ENCODE measurements at places on chromosomes 3 and 15.

DNA sequence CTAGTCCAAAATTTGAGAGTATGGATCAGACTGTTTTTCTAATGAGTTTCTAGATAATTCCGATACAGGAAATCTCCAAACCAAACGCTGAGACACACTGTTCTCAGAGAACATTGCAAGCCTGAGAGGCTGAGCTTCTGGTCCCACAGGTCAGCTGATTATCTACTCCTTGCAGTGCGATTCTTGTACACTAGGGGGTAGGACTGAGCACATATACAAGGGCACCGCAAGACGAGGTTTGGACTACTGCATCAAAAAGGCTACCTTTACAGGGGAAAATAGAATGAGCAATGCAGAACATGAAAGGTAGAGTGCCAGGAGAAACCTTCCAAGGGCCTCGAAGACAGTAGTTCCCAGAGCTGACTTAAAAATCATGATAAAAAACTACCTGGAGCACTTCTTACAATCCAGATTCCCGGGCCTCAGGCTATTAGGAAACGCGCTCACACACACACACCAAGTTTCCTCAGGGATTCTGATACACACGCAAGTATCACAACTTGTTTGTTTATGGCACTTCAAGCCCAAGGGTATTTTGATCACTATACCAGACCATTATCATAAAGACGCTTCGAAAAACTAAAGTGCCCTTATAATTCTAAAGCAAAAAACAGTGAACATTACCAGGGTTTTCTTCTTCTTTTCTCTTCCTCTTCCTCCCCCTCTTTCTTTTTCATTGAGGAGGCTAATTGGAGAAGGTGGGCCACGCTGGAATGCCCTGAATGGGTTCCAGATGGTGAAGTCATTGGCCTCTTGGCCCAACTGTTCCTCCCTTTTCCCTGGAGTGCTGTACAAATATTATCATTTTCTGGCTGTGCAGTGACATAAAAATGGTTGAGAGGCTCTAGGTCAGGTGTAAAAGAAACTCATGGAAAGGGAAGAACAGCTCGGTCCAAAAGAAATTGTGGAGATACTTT, 61.8 kb downstream of the SLC12A8 start:
- peak; percentile 75 for DNase-seq

- no peak for DNase-seq
Measured at GRCh38 chr3:46857485-46858341, 5.5 kb downstream of the MYL3 start.

DNA sequence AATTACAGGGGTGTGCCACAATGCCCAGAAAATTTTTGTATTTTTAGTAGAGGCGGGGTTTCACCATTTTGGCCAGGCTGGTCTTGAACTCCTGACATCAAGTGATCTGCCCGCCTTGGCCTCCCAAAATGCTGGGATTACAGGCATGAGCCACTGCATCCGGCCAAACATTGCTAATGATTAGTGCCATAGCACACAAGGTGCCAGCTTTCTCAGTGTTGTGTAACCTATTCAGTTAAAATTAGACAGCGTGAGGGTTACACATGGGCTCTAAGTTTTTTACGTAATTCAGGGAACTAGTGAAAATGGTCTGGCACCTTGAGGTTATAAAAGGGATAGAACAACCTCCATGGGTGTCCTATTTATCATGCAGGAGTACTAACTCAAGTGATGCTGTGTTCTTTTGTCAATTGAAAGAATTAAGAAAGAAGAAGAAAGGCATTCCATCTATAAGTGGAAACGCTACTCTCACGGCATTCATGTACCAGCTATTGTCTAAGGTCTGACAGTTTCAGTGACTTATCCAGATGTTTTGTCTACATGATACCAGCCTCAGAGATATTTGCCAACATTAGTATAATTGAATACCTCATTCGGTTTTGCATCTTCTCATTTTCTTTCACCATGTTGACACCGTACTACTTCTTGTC, 84.7 kb downstream of the EOMES start:
- DNase-seq, result no peak

GRCh38 chr3:143811602-143812001, 36.7 kb downstream of the SLC9A9 start:
- no peak for DNase-seq

DNA sequence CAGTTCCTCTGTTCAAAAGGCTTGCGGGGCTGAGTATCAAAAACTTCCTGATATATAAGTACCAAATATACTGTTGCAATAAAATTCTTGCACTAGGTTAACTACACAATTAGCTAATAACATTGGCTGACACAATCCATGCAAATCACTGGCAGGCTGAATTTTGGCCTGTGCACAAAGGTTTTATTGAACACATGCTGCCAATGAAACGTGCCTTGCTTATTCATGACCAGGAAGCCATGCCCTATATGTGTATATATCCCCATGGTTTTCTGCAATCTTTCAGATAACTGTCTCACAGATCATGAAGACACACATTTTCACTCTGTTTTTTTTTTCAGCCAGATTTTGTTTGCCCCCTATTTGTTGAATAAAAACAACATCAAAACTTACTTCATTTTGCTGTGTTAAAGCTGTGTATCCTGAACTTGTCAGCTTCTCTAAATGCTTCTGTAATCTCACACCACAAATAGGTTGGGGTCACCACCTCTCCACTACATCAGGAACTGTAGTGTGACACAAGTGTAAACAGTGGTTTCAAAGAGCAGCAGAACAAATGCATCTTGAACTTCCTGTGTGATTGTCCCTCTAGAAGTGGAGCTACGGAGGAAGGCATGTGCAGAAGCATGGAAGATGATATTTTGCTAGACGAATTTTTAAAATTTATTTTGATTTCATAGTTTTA, 920.7 kb upstream of the NR2F2 start:
- peak; percentile 25 for DNase-seq

GRCh38 chr15:100141311-100142001, 200.3 kb downstream of the ADAMTS17 start:
- no peak for DNase-seq

GRCh38 chr3:40079847-40080240, 229.7 kb upstream of the EIF1B start:
- DNase-seq, result no peak

DNA sequence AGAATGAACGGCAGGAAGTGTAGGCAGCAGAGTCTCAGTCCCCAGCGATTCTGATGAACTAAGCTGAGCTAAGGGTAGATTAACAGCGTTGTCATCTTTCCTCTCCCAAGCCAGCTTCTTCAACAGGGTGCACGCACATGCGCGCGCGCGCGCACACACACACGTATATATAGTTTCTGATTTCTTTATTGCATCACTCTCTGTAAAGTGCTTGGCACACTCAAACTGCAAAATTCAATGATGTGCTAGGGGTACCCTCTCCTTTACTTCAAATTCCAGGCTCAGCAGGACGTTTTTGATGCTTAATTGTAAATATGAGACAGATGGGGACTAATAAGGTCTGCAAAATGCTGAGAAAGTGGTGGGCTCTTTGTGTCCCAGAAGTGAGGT, 26.1 kb upstream of the VPS8 start:
- no peak for DNase-seq

DNA sequence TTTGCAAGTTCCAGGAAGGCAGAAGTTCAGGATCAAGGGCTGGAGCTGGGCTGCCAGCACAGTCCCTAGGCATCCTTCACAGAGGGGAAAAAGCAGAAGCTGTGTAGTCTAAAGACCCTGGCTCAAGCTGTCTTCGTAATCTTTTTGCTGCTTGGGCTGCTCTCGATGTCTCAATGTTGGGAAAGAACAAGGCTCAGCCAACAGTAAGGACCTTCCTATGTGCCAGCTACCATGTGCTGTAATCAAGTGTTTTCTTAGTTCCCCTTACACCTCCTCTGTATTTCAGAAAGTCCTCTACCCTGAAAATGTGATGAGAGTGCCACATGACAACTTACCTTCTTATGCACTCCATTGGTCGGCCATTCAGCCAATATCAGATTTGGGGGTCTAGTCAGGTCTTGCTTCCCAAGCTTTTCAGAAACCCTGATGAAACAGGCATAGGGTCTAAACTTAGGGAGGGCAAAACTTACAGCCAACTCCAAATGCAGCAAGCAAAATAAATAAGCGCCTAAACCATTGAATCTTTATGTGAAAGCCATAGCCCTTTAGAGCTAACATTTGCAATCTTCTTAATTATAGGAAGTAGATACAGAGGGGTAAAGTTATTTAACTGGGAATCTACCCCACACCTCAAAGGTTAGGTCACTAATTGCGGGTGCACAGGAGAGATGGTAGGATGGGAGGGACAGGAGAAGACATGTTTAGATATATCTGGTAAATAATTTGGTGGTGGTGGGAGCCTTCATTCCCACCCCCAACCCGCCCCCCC, 1.2 kb upstream of the EDEM1 start:
- DNase-seq, result no peak

DNA sequence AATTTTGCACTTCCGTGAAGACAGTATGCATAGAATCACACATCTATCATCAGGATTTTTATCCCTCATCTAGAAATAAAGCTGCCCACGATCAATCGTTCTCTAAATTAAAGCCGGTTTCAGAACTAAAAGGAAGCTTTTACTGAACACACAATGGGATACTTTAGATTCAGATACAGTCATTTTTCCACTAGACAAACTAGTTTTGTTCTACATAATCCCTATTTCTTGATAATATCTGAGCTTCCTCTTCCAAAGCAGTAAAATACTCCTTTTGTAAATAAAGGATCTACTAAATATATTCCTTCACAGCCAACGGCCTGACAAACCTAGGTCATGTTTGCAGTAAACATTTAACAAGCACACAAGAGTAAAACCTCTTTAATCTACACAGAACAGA, 2.0 kb upstream of the GANC start:
- no peak for DNase-seq

DNA sequence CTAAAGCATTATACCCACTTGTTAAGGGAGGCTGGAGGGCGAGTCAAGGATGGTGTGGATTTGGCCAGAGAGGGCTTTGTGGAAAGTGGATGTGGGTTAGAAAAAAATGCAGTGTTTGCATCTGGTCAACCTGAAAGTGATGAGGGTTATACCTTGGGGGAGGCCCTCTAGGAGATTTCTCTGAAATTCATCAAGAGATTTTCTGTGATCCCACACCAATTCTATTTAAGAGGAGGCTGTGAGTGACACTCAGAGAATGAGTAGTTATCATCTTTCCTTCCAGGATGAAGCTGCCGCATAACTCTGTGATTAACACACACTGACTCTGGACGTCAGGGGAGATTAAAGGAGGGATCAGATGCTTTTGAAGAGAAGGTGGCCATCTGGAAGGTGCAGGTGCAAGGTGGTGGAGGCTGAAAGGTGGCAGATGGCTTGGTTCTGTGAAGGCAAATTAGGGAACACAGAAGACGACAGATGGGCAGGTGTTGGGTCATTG, 54.8 kb downstream of the ANAPC13 start:
- DNase-seq, result no peak

- no peak for DNase-seq
Measured at GRCh38 chr3:101148001-101148400, 154.8 kb upstream of the ABI3BP start.
